ENCODE measurements at places on chromosomes 13 and 19. TPM values are rescaled to one million over a fixed set of nuclear protein-coding genes. Genes with fewer than 3 reads are reported as not detected.

The C19orf73 gene
- 7.0 TPM for polyA plus RNA-seq

The SPACA4 gene
- polyA plus RNA-seq = not detected

- no peak overlapping the region for H3K27ac ChIP-seq
- peaks cover 6% of the 10 kb centered on the region for H3K4me1 ChIP-seq
- DNase-seq = no peak
- no peaks in the 10 kb centered on the region for H3K36me3 ChIP-seq
- H3K4me3 ChIP-seq = no peak overlapping the region
These were observed 85.6 kb downstream of the COL4A2 start for GRCh38 chr13:110392510-110393240.

- no peak overlapping the region for H3K4me3 ChIP-seq
- H3K27me3 ChIP-seq = peaks cover 6% of the 10 kb centered on the region
- no peaks in the 10 kb centered on the region for H3K36me3 ChIP-seq
These were observed 498.6 kb downstream of the EFNB2 start for GRCh38 chr13:106036870-106037269.

DNA sequence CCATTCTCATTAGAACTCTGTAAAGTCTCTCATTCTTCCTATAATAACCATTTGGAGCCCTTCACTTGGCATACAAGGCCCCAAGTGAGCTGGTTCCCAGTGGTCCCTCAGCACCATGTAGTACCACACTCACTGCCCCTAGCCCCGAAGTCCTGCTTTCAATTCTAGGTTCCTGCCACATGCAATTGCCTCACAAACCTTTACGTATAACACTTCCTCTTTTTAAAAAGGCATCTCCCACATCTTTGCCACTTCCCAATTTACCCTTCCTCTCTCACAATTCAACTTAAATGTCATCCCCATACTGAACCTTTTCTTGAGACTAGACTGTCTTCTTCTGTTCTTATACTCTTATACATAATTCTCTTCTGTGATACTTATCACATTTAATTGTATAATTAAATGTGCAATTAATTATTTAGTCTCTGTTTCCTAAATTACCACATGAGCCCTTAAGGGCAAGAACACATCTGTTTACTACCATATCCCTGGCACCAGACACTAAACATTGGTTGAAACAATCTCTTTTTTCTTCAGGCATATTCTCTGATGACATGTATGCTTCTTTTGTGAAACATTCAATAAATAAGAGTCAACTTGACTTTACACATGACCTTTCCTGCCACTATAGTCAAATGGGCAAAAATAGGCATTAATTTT, 304.0 kb downstream of the SPRY2 start:
- no peaks in the 10 kb centered on the region for H3K27me3 ChIP-seq
- no peaks in the 10 kb centered on the region for H3K36me3 ChIP-seq
- DNase-seq = no peak
- H3K4me3 ChIP-seq = no peak overlapping the region

The ONECUT3 gene
- polyA plus RNA-seq = not detected

The GPR108 gene
- 58.0 TPM for polyA plus RNA-seq

Data from naive thymus-derived CD8-positive, alpha-beta T cell (primary cell).